ENCODE measurements at places on chromosomes 3 and 15.

GRCh38 chr3:31055757-31056156 is 161.3 kb upstream of the GADL1 start:
- DNase-seq = no peak

DNA sequence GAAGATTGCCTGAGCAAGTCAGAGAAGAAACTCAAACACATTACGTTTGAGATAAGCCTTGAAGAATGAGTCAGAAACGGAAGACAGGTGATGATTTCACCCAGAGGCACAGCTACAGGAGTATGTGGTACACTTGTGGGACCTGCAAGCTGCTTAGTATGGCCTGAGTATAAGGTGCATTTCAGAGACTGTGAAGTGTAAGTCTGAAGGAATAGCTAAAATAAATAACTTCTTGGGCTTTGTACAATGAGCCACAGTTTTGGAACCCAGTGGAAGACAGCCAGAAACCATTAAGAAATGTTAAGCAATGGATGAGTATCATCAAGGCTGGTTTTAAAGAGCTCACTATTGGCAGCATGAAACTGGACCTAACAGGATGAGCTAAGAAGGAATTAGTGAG is 826.2 kb downstream of the ROBO1 start:
- DNase-seq = no peak

GRCh38 chr15:38745626-38746025 is 181.0 kb upstream of the RASGRP1 start:
- DNase-seq = no peak

GRCh38 chr15:69805248-69805953 is 292.3 kb downstream of the TLE3 start:
- DNase-seq = no peak

GRCh38 chr3:71865727-71866126 is 80.8 kb upstream of the PROK2 start:
- no peak for DNase-seq

- peak; percentile 29 for DNase-seq
Measured at GRCh38 chr3:172332256-172333041, 115.8 kb downstream of the GHSR start.

GRCh38 chr3:32320080-32320479 is 71.6 kb upstream of the CMTM7 start:
- DNase-seq = no peak

DNA sequence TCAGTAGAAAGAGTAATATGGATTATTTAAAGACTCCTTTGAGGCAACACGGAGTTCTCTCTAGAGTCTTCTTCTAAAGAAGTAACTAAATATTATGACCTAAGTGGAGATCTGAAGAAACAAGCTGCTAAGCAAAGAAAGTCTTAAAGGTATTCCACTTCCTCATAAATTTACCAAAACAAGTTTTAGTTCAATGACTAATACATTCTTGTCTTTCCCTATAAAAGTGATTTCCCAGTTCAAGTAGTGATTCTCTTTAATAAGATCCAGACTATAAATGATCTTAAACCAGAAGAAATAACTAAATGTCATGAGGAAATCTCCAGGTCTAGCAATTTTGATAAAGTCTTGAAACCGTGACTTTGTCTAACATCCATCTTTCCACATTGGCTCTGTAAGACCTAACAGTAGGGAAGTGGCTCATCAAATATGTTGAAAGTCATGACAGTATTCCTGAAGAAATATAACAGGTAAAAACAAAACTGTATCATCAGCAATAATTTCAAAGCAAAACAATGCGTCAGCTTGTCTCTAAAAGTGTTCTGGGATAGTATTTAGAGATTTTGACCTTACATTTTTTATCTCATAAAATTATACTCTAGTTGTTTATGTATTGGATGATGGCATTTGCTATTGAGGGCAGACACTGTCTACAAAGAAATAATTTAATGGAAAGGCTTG is 51.8 kb upstream of the NEDD4 start:
- no peak for DNase-seq

DNA sequence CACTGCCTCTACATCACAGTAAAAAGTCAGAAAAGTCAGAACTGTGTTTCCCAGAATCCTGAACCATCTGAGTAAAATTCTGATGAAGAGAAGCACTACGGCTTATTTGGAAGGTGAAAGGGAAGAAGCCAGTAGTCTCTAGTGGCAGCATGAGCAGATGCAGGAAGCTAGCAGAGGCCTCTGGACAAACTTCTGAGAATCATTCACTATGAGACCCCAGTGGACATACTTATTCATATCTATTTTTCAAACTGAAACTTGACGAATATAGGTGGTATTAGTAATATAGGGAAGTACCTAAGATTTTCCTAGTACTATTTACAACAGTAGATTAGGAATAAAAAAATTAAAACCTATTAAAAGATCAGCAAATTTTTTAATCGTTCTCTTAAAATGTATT is 272.8 kb upstream of the TTC14 start:
- DNase-seq = no peak

DNA sequence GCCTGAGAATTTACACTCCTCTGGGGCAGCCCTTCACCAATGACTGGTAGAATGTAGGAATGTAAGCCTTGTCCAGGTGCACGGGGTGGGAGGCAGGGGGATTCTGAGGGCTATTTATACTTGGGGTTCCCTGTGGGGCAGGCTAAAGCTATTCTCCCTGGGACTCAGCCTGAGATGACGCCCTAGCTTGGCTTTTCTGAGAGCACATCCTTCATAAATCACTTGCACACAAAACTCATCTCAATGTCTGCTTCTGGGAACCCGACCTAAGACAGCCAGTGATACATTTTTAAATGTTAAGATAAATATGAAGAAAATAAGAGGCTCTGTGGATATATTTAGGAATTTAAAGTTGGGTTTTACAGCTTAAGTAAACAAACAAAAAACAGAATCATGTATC is 16.6 kb downstream of the TMEM158 start:
- DNase-seq = no peak

GRCh38 chr3:40350529-40350928 is 36.5 kb upstream of the ENTPD3 start:
- DNase-seq = no peak

- DNase-seq = no peak
Measured at GRCh38 chr15:59119625-59120024, 14.7 kb downstream of the CCNB2 start.

DNA sequence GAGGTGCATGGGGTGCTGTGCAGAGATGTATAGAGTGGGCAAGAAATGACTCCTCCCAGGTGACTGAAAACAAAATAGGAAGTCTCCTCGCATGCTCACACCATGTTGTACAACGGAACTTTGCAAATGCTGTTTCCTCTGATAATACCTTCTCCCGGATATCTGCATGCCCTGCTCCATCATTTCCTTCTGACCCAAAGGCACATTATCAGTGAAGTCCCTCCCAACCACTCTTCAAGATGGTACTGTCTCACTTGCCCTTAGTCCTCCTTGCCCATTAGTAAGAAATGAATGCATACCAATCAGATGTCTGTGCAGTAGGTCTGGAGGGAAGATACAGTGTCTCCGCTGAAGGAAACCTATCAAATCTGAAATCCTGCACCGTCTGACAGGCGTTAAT is 12.0 kb downstream of the TMED3 start:
- no peak for DNase-seq

DNA sequence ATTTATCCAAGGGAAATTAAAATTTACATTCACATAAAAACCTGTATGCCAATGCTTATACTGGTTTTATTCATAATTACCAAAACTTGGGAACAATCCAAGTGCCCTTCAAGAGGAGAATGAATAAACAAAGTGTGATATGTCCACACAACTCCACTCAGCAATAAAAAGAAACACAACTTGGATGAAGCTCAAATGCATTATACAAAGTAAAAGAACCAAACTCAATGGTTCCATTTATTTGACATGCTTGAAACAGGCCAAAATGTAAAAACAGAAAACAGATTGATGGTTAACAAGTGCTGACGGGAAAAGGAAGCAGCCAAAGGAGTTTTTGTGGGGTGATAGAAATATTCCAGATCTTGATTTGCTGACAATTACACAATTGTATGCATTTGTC is 23.5 kb downstream of the OCA2 start:
- peak; percentile 63 for DNase-seq

DNA sequence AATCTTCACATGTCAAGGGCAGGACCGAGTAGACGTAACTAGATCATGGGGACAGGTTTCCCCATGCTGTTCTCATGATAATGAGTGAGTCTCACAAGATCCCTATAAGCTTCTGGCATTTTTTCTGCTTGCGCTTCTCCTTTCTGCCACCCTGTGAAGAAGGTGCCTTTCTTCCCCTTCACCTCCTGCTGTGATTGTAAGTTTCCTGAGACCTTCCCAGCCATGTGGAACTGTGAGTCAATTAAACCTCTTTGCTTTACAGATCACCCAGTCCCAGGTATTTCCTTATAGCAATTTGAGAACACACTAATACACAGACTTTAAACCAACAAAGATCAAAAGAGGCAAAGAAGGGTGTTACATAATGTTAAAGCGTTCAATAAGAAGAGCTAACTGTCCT is 156.6 kb upstream of the UBE2E2 start:
- DNase-seq = no peak

- no peak for DNase-seq
Measured at GRCh38 chr15:59244337-59244736, 37.7 kb downstream of the LDHAL6B start.

DNA sequence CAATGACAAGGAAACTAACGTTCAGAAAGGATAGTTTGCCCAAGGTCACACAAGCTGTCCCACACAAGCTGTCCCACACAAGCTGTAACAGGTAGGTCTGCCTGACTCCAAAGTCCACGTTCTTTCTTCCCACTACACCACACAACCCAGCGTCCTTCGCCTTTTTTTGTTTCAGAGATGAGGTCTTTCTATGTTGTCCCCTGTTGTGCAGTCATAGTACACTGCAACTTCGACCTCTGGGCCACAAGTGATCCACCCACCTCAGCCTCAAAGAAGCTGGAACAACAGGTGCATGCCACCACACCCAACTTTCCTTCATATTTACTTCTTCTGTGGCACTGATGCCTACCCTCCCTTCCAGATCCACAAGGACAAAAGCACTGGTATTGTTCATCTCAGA is 21.4 kb downstream of the MB21D2 start:
- DNase-seq = no peak

- DNase-seq = no peak
Measured at GRCh38 chr15:66670175-66670574, 31.9 kb upstream of the SMAD6 start.

DNA sequence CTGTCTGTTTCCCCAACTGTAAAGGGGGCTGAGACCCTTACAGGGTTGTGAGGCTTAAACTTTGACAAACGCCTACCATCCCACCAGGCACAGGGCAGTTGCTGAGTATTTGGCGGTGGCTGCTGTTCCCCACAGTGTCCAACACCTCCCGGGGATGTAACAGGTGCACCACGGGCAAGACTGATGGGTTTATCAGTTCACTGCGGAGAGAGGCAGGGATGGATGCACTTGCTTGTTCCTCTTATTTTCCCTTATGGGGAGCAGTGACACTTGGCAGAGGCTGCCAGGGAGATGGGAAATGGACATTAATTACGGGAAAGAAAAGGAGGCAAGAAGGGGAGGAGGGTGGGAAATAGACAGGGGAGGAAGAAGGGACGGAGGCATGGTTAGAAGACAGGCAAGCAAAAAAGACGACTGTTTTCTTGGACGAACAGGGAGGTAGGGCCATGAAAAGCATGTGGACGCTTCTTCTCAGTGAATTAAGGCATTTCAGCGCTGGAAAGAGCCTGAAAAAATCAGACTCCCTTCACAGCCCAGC is 16.6 kb upstream of the ADIPOQ start:
- no peak for DNase-seq

DNA sequence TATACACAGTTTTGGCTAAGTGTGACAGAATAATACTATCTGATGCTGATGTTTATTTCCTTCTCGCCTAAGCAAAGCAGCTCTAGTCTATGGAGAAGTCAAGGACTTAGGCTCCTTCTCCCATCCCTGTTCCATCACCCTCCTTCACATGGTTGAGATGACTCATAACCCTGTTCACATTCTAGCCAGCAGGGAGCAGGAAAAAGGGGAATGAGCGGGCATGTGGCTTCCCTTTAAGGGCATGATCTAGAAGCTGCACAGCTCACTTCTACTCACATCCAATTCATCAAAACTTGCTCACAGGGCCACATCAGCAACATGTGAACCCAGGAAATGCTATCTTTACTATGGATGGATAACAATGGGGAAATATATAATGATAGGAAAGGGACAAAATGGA is 40.9 kb downstream of the CBLB start:
- no peak for DNase-seq

- no peak for DNase-seq
Measured at GRCh38 chr3:9141928-9142289, 107.5 kb downstream of the SRGAP3 start.

GRCh38 chr3:56111606-56112304 is 356.5 kb downstream of the ERC2 start:
- DNase-seq = no peak

DNA sequence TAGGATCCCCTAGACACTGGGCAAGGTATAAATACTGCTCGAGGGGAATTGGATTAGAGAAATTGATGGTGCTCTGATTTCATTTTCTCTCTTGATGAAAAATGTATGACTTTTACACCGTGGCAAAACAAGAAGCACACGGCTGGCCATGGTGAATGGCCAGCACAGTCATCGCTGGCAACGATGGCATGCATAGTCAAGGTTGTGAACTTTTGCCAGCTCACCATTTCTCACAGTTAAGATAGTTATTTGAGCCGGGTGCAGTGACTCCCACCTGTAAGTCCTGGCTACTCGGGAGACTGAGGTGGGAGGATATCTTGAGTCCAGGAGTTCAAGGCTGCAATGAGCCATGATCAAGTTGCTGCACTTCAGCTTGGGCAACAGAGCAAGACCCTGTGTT is 95.4 kb downstream of the HMG20A start:
- DNase-seq = no peak

DNA sequence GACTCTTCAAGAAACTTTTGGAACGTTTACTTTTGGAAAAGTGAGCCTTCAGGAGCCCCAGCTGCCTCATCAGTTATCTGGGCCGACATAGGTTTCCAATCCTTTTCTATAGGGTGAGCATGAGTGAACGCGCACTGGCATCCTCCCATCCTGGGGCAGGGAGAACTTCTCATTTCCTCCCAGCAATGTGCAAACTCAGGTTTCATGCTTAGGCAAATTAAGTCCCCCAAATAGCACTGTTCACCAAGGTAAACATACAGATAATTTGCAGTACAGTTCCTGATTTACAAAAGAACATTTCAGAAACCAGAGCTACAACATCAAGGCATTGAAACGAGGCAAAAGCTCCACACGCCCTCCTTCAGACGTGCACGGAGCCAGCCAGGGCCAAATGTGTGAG is 333.5 kb upstream of the NR2E3 start:
- no peak for DNase-seq

DNA sequence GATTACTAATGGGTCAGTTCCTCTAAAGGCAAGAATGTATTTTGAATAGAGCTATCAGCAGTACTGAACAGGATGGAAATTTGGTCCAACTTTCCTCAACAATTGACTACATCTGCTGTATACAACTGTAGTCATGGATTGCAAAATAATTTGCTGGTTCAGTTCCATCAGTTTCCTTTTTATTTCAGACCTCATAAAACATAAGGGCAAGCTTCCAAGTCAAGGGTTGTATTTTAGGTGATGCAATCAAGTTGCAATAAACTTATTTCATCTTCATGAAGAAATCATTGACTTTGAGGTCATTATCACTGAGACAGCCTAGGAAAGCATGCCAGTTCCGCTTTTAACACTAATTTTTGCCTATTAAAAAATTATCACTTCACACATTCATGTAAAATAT is 90.4 kb upstream of the TSEN2 start:
- DNase-seq = no peak
